ENCODE measurements at places on chromosomes 1 and 21. TPM values are rescaled to one million over a fixed set of nuclear protein-coding genes. Genes with fewer than 3 reads are reported as not detected.

Gene TAF12
- total RNA-seq, result 32.4 TPM

Gene KCNK2
- not detected for total RNA-seq

Gene VCAM1
- 718 TPM for total RNA-seq

Gene KRTAP12-2
- total RNA-seq, result not detected

Gene MEX3A
- total RNA-seq, result 48.8 TPM

Gene NTMT2
- not detected for total RNA-seq

Gene FAM163A
- total RNA-seq, result 0.42 TPM

Gene CD5L
- total RNA-seq, result not detected

Gene KPRP
- not detected for total RNA-seq

Gene ASCL5
- total RNA-seq, result 0.18 TPM

Gene ID3
- total RNA-seq, result 698 TPM

Gene CTSE
- total RNA-seq, result not detected

Gene OR2G6
- not detected for total RNA-seq

Gene PROK1
- total RNA-seq, result not detected

Gene TMEM54
- 61.6 TPM for total RNA-seq

Gene CCDC27
- 0.09 TPM for total RNA-seq

Gene SLC30A10
- 0.95 TPM for total RNA-seq

Gene ZNF281
- total RNA-seq, result 17.0 TPM

Gene KDM1A
- total RNA-seq, result 168 TPM

Gene CORT
- total RNA-seq, result 2.3 TPM

Gene OLIG1
- total RNA-seq, result not detected

Gene LDLRAD2
- 0.77 TPM for total RNA-seq

Gene CFAP141
- not detected for total RNA-seq

Gene PCAT6
- 19.8 TPM for total RNA-seq
